ENCODE measurements at places on chromosomes 3 and 15.

DNA sequence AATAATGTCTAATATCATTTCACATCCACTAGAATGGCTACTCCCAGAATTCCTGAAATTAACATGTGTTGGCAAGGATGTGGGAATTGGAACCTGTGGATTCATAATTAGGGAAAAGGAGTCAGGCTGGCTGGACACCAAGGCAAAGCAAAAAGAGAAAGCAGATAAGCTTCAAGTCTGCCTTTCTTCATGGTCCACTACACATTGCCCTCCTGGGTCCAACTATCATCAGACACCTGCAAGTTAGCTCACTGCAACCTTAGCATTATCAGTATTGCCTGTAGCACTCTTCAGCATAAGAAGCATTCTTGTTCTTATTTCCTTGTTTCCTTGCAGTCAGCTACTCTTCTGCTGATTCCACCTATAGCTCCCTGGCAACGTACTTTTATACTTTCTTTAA is 124.3 kb downstream of the ZNF280D start:
- no peak for DNase-seq

GRCh38 chr15:40982855-40983254 is 29.6 kb downstream of the CHAC1 start:
- no peak for DNase-seq

DNA sequence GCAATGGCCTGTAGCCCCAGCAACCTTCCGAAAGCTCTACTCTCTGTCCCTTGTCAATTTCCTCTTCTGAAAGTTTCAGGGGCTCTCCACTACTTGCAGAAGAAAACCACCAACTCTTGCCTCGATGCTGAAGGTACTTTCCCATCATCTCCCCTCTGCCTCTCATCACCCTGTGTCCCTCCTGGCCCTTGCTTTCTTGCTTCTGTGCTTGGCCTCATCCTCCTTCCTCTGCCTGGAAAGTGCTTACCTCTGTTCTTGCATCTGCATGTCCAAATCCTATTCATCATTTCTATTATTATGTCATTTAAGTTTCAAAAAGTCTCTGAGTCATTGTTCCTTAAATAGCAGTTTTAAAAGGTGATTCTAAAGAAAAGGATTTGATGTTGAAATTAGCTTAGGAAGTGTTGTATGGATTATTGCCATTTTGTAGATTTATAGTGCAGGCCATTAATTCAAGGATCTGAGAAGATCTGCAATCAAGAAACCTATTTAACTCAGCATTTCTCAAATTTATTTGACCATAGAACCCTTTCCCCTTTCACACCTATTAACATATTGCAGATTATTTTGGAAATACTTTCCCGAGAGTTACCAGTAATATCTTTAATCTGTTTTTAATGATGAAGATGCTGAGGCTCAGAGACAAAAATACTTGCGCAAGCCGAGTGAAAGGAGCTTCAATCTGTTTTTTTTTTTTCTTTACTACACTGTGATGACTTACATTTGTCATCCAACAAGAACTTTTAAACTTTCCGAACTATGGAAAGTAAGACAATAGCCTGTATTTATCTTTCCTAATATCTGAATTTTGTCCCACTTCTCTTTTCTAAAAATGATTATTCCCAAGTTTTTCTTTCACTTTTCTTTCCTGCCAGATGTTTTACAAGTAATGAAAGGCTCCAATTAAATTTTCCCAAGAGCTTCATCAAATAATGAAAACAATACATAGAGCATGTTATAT is 22.3 kb upstream of the CFAP161 start:
- no peak for DNase-seq

DNA sequence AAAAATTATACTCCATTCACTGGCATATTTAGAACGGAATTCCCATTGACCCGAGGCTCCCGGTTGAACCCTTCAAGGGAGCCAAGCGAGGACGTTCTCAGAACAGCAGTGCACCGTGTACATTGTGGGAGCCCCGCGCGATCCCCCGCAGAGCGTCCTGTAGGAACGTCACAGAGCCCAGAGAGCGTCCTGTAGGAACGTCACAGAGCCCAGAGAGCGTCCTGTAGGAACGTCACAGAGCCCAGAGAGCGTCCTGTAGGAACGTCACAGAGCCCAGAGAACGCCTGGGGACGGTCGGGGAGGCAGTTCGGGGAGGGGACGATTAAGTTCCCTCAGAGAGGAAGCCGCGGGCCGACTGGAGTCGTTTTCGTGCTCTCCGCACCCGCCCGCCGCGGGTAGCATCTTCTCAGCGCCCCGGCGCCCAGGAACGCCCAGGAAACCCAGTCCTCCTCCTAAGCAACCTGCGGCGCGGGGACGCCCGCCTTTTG is 506 bp upstream of the ATP1B3 start:
- peak; percentile 65 for DNase-seq

DNA sequence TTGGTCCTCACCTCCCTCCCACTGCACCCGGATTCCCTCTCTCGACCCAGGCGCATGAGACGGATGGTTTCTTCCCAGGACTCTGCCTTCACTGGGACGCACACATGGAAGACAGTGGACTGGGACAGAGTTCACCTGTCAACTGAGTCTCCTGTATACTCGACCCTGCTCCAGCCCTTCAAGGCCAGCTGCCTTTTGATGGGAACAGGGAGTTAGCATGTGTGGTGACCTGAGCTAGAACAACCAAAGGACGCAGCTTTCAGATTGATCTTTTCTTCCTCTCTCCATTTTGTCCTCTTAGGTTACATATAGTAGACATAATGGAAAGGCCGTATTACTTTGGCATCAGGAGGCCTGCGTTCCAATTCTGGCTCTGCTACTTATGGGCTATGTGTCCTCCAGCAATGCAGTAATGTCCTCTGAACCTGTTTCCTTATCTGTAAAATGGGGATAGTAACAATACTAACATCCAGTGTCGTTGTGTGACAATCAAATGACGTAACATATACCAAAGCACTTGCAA is 94.1 kb downstream of the PEX5L start:
- no peak for DNase-seq
